ENCODE measurements at places on chromosomes 7 and 10.
A peak's percentile ranks its signal among the peaks of the same experiment; 100 is the strongest.

- DNase-seq: no peak
Observed at GRCh38 chr7:98568891-98569290, 48.2 kb upstream of the NPTX2 start.

DNA sequence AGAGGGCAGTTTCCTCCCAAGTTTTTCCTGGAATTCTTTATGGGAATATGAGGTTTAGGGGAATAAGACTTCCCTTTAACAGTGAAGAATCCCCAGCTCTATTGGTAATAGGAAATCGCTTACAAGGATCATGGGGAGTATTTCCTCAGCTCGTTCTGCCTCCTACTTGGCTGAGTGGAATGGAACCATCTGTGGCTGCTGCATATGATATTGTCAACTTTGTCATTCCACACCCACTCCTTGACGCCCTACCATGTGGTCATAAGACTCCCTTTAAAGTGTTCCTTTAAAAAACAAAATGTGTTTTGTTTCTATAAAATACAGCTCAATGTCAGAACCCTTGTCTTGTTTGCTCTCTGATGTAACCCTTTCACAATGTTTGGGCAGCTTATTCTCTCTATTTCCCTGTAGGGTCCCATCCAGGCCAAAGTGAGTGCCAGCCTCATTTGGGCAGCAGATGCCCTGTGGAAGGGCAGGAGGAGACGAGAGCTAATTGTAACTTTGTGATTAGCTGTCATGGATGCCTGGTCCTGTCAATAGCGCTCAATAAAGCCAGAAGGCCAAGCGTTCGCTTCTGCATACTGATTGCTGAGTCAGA is 33.8 kb upstream of the ATRNL1 start:
- DNase-seq: no peak

GRCh38 chr7:121504482-121504881 is 108.4 kb upstream of the FAM3C start:
- peak; percentile 76 for DNase-seq

GRCh38 chr10:110534571-110534970 is 32.9 kb upstream of the SMC3 start:
- DNase-seq: no peak

GRCh38 chr7:158603773-158604755 is 16.4 kb upstream of the PTPRN2 start:
- no peak for DNase-seq

DNA sequence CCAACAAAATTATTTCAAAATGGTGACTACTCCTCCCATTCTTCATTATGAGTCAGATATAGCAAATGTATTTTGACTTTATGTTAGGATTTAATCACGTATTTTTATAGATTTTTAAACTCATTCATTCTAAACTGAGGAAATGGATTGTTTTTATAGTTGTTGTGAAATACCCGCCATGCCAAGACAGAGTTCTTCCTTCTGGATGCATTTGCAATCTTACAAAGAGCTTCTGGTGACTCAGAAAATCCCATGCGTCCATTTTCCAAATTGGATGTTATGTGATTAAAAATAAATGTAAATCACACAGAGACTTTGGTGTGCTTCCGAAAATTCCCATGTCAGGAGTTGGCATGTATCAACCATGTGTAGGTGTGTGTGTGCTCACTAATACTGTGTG is 179.3 kb downstream of the TRIL start:
- DNase-seq: no peak

DNA sequence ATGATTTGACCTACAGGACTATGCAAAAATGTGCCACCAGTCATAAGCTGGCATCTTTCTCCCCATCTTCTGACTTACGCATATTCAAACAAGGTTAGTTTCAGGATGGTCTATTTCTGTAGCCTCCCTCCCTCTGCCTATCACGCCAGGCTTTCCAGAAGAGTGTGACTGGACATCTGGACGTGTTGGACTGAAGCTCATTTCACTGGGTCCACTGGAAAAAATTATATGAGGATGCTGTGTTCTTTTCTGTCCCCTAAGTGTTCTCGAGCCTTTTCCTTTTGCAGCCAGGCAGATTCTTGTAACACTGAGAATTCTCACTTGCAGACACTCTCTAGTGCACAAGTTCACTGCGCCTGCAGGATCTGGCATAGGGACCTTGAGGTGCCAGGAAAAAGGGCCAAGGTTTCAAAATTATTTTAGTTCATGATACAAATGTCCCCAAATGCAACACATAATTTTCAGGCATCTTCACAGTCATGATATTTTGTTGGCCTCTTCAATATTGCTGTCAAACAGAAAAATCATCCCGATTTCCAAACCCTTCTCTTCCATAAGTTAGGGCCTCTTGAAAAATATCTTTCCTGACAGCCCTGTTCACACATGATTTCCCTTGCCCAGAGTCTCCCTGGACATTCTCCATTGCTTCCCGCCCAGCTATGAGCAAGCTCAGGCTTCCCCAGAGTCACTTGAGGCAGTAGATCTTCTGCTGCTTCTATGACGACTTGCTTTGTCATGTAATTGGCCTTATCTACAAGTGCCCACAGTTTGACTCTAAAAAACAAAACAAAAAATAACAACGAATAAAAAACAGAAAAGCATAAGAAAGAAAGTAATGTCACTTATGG is 170.4 kb downstream of the BMPER start:
- DNase-seq: no peak

- no peak for DNase-seq
Observed at GRCh38 chr10:29846881-29847280, 212.1 kb upstream of the SVIL start.

GRCh38 chr7:135095450-135095849 is 52.4 kb upstream of the TMEM140 start:
- DNase-seq: no peak

DNA sequence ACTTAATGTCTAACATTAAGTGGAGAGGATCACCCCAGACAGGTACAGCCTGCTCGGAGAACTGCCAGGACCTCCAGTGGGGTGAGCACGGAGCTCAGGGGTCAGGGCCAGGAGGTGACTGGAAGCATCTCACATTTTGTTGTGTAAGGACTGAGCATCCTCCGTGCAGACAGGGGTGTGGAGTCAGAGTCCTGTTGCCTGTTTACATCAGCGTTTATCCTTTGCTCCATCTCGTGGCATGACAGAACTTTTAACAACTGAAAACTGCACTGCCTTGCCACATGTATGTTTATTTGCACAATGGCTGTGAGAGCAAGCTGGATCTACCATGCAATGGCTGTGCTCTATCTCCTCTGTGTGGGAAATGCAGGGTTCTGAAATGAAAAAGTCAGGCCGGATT is 175.4 kb upstream of the AKR1E2 start:
- DNase-seq: no peak

DNA sequence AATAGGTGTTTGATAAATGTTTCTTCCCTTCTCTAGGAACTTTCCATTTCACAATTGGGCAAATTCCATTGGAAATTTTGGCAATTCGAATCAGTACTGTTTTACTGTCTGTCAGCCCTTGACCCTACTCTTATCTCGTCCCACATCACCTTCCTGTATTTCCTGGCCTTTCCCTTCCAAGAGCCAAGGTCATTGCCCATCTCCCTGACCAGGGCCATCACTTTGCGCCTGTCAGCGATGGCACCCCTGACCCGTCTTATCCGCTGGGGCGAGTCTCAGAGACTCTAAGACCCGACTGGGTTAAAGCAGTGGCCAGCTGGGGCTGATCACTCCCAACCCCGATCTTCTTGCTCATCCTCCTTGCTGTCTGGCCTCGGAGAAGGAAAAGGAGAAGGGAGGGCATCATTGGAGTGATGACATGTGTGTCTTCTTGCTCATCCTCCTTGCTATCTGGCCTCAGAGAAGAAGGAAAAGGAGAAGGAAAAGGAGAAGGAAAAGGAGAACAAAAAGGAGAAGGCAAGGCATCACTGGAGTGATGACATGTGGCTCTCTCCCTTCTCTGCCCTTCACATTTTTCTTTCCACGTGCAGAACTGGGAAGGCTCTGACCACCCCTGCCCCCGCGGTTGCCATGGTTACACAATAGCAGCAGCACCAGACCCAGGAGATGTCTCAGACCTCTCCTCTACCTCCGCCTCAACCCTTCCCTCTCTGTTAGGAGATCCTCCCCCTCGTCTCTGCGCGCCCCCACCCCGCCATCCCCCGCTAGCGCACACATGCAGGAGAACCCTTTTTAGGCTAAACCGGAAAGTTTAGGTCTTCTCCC is 2.0 kb downstream of the SEMA3D start:
- DNase-seq: no peak

GRCh38 chr7:10918093-10918590 is 55.5 kb upstream of the PHF14 start:
- no peak for DNase-seq

DNA sequence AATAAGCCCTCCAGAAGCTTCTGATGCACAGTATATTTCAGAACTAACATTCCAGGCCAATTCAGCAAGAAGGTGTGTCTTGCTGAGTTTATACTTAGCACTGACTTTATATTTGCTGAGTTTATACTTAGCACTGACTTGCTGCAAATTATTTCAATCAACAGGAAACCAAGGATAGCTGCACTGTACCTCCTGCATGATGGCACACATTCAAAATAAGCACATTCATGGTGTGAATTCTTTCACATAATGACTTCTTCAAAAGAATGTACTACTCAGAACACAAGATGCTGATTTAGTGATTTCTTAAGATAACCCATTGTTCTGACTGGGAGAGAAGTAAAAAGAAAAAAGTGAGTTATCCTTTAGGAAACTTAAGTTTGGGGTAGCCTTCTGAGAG is 52.0 kb downstream of the JAZF1 start:
- DNase-seq: peak; percentile 44

All from kidney epithelial cell (primary cell).